Left ventricle myocardium superior (tissue), 1 donor: ENCODE measurements at places on chromosomes 5 and 9. TPM values are rescaled to one million over a fixed set of nuclear protein-coding genes. Genes with fewer than 3 reads are reported as not detected.

HAPLN1 gene
- 0.05 TPM for total RNA-seq

GABRA1 gene
- total RNA-seq: not detected

EPB41L4A gene
- 18.6 TPM for total RNA-seq

PCDHGA5 gene
- total RNA-seq: 5.3 TPM

DRD1 gene
- total RNA-seq: not detected

ZNF366 gene
- 8.9 TPM for total RNA-seq

CDC14B gene
- total RNA-seq: 18.1 TPM

SH3TC2 gene
- 15.7 TPM for total RNA-seq

RNF183 gene
- not detected for total RNA-seq

SLC44A1 gene
- 14.3 TPM for total RNA-seq

DDX4 gene
- not detected for total RNA-seq

GPRIN1 gene
- total RNA-seq: 0.50 TPM

PLPPR1 gene
- not detected for total RNA-seq

PTPN3 gene
- total RNA-seq: 48.5 TPM

PCDHB15 gene
- 2.6 TPM for total RNA-seq

AIF1L gene
- total RNA-seq: 22.9 TPM

ANKRD34B gene
- total RNA-seq: not detected

EMB gene
- total RNA-seq: 12.0 TPM

ANKRD31 gene
- not detected for total RNA-seq

OGN gene
- 8.1 TPM for total RNA-seq

RPL37 gene
- 619 TPM for total RNA-seq

SRA1 gene
- total RNA-seq: 27.4 TPM

RGS7BP gene
- total RNA-seq: 6.4 TPM

TMC1 gene
- total RNA-seq: not detected

F2RL2 gene
- total RNA-seq: 0.27 TPM

FOXD4L6 gene
- total RNA-seq: not detected

GMCL2 gene
- total RNA-seq: not detected

TPPP gene
- 34.8 TPM for total RNA-seq

FAM174A gene
- 15.0 TPM for total RNA-seq

POMT1 gene
- 19.9 TPM for total RNA-seq
